ENCODE measurements at places on chromosomes 1 and 21. TPM values are rescaled to one million over a fixed set of nuclear protein-coding genes. Genes with fewer than 3 reads are reported as not detected.

The RYR2 gene
- 9.7 TPM for polyA plus RNA-seq

The RPE65 gene
- 0.09 TPM for polyA plus RNA-seq

The EEIG2 gene
- polyA plus RNA-seq = 22.9 TPM

The CELA2A gene
- not detected for polyA plus RNA-seq

The ZNF670 gene
- 4.8 TPM for polyA plus RNA-seq

The FMO4 gene
- 19.3 TPM for polyA plus RNA-seq

The ZNF124 gene
- polyA plus RNA-seq = 12.4 TPM

The SHISAL2A gene
- polyA plus RNA-seq = 0.73 TPM

The TSTD1 gene
- 50.6 TPM for polyA plus RNA-seq

The C1orf116 gene
- 29.2 TPM for polyA plus RNA-seq

The SAMD13 gene
- polyA plus RNA-seq = 8.0 TPM

The ABCD3 gene
- 47.7 TPM for polyA plus RNA-seq

The KCNA2 gene
- 0.99 TPM for polyA plus RNA-seq

The PPP1R8 gene
- 51.2 TPM for polyA plus RNA-seq

The DHRS3 gene
- 49.4 TPM for polyA plus RNA-seq

The PLA2G2A gene
- 1.2 TPM for polyA plus RNA-seq

The MPL gene
- 1.1 TPM for polyA plus RNA-seq

The PRR9 gene
- polyA plus RNA-seq = not detected

The ALX3 gene
- not detected for polyA plus RNA-seq

The KCNT2 gene
- polyA plus RNA-seq = 5.2 TPM

The SPATA46 gene
- polyA plus RNA-seq = 0.74 TPM

Measured in right lung (tissue), 10 donors.